Caki2 (cell line): ENCODE measurements at places on chromosomes 1 and 21. TPM values are rescaled to one million over a fixed set of nuclear protein-coding genes. Genes with fewer than 3 reads are reported as not detected.

CD84 gene
- total RNA-seq = not detected in 2 replicates

UBASH3A gene
- total RNA-seq = not detected in 2 replicates

C1orf94 gene
- total RNA-seq = not detected in 2 replicates

GRCh38 chr1:108708691-108709660 lies 3.7 kb upstream of the FNDC7 start:
- no peak for DNase-seq

DNA sequence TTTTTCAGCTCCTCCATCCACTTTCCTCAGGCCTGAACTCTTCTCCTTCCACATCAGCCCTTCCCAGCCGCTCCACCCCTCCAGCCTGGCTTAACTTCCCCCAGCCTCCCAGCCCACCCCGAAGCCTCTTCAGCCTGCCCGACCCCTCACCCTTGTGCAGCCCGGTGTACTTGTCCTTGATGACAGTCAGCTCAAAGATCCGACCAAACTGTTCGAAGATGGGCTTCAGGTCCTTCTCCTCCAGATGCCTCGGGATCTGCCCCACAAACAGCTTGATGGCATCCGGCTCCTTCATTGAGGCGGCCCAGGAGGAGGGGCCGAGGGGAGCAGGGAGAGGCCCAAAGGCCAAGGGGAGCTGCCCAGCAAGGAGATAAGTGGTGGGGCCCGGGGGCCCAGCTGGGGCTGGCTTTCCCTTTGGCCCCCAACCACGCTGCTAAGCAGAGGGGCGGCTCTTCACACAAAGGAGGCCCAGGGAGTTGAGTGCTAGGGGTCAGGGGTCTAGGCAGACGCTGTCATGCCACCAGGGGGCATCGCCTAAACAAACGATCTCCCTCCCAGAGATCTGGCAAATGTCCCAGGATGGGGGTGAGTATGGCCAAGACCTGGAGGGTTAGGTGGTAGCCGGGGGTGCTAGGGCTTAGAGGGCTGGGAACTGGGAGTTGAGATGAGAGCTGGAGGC lies 738 bp downstream of the CELF3 start:
- no peak for DNase-seq

DNA sequence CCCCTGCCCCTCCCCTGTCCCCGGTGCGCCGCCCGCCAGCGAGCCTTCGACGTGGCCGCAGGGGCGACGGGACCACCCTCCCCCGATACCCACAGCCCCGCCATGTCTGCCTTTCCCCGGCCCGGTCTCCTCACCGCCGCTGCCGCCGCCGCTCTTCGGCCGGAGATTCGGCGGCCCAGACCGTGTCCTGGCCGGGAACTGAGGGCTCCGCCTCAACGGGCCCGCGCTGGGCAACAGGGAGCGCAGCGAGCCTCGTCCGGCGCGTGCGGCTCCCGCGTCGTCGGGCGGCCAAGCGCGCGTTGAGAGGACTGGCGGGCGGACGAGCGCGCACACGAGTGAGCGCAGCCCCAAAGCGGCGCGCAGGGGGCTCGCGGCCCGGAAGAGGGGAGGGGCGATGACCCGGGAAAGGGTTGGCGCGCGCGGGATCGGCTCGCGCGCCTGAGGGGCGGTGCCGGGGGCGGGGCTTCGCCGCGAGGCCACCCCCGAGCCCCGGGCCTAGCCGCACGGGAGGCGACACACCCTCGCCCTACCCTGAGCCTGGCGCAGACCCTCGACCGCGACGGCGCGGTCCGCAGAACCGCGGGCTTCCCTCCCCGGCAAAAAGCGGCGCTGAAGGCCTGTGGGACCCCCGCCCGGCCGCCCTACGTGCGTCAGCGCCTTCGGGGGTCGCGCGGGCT lies at the start of gene BTG3:
Gene BTG3 (minus strand): TSS at position 337 of the 677 bp plus-strand sequence. CDS start 3,757 bp downstream, outside the sequence.
- peak; percentile 78 for DNase-seq
